IPS DF 6.9 (cell line): ENCODE measurements at places on chromosomes 7 and 10.

DNA sequence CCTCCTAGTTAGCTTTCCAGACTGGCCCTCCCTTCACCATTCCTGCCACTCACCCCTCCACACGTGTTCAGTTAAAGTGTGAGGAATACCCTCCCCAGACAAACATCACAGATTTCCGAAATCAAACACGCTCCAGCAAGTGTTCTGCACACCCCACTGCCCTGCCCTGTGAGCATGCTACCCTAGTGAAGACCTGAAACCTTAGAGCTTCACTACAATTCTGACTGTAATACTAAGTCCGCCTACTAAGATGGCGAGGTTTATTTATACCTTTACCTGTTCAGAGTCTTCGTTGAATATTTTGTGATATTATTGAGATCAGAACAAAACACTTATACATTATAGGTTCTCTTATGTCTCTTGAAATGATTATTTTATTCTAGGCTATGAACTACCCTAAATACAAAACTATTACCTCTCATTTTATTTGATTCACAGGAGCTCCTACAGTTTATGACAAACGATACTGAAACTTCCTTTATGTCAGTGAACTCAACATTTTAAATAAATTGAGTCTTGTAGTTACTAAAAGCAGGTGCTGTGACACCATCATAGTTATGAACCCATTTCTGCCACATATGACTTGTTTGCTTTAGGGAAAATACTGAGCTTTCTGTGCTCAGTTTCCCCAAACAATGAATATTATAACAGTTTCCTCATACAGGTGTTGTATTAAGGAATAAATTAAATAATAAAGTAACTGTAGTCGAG is 8.6 kb downstream of the SCIN start:
- DNase-seq, result no peak

- DNase-seq, result no peak
Observed at GRCh38 chr10:63208986-63209385, 75.9 kb downstream of the NRBF2 start.

DNA sequence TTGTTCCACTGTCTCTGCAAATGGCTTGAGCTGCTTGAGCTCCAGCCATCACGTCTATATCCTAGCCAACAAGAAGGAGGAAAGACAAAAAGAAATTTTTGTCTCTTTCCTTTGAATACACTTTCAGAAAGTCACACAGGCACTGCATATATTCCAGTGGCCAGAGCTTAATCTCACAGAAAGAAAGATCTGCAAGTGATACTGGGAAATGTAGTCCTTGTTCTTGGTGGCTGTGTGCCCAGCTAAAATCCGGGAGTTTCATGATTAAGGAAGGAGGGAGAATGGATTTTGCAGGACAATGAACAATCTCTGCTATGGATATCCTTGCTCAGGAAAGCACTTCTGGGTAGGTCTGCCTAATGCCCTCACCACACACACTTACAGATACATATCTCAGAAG is 19.5 kb upstream of the DLG5 start:
- DNase-seq, result no peak

- DNase-seq, result no peak
Observed at GRCh38 chr7:947391-948210, 6.9 kb downstream of the ADAP1 start.

DNA sequence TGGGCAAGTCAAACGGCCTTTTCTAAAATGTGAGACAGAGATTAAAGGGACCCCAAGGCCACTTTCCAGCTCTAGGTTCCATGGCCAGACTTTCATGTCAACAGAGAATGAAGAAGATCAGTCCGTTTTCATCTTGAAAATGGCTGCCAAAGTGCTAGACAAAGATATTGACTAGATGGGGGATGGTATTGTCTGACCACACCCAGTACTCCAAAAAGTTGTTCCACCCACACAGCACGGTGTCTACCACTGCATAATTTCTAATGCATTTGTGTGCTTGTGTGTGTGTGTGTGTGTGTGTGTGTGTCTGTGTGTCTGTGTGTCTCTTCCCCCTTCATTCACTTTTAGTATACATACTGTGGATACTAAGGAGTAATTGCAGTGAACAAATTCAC is 1.3 kb downstream of the COL1A2 start:
- no peak for DNase-seq

DNA sequence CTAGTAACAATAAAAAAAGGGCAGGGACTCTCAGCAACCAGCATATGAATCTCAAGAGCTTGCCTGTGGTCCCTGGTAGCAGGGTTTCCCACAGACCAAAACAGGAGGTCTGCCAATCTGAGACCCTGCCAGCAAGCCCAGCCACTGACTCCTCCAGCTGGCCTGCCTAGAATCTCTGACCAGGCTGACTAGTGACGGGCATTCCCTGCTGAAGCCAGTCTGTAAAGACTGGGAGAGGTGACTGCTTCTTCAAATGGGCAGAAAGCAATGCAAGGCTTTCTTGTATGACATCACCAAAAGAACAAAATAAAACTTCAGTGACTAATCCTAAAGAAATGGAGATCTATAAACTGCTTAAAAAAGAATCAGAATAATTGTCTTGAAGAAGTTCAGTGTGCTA is 249.4 kb downstream of the TCF7L2 start:
- DNase-seq, result no peak

DNA sequence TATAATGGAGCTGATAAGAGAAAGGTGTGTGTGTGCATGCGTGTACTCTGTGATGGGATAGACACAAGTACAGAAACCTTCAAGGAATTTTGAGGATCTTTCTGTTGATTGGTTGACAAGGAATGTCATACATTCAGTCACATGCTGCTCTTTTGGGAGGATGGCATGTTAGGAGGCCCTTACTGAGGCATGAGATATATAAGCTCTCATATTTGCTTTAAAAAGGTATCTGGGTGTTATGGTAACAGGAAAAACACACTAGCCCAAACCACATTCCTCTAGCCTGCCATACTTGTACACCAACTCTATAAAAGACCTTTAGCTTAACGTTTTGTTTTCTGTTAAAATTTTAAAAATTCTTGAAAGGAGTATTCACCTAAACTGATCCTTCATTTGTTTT is 72.5 kb upstream of the EGFR start:
- no peak for DNase-seq

DNA sequence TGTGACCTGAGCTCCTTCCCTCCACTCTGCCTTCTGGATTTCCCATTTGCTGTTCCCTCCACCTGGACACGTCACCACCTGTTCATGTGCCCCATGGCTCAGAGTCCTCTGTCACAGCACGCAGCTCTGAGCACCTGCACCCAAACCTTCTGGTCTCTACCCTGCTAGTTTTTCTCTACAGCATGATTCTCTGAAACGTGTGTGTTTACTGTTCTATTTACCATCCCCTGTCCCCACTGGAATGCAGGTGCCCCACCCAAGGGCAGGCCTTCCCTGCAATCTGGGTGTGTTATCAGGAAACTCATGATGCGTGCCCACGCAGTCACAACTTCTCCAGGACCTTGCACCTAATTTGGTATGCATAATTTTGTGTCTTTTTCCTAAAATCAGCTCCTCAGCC is 284.4 kb upstream of the IGFBP3 start:
- DNase-seq, result no peak

- no peak for DNase-seq
Observed at GRCh38 chr10:105328503-105329133, 687.5 kb downstream of the SORCS3 start.

- DNase-seq, result no peak
Observed at GRCh38 chr7:38367301-38367890, 94.0 kb upstream of the TARP start.

DNA sequence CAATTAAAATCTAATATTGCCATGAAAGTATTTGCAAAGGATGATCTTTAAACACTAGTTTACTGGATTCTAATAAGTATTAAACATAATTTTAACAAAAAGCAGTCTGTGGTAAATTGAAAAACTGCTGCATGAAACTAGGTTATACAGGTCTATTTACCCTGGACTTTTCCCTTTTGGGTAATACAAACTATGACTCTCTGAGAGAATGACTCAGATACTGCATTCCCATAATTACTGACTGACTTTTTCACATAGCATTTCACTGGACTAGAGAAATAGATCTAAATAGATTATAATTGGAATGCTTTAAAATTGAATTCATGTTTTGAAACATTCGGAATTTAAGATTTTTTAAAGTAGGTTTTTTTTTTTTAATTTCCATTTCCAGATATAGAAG is 395.7 kb downstream of the THSD7A start:
- DNase-seq, result no peak

DNA sequence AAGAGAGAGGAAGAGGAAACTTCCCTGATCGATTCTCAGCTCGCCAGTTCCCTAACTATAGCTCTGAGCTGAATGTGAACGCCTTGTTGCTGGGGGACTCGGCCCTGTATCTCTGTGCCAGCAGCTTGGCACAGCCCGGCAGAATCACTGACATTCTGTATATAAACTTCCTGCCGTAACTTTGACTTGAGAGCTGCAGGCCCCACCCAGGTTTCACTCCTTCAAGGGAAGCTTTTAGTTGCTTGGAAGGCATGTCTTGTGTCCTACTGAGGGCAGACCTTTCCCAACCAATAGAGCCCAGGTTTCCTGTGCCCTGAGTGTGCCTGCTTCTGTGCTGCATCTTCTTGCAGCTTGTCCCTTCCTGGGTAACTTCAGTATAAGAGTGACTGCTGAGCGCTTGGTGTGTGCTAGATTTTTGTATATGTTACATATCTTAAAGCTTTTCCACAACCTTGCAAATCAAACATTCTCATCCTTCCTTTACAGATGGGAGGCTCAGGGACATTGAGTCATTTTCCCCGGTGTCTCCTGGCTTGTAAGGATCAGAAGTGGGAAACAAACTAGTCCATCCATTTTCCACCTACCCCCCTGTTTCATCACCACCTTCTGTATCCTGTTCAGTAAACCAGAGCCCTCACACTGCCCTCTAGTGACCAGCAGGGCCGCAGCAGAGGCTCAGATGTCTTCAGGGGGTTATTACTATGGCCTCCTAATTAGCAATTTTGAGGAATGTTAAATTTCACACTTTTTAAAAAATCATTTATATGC is 225.2 kb upstream of the PRSS58 start:
- peak; percentile 47 for DNase-seq

DNA sequence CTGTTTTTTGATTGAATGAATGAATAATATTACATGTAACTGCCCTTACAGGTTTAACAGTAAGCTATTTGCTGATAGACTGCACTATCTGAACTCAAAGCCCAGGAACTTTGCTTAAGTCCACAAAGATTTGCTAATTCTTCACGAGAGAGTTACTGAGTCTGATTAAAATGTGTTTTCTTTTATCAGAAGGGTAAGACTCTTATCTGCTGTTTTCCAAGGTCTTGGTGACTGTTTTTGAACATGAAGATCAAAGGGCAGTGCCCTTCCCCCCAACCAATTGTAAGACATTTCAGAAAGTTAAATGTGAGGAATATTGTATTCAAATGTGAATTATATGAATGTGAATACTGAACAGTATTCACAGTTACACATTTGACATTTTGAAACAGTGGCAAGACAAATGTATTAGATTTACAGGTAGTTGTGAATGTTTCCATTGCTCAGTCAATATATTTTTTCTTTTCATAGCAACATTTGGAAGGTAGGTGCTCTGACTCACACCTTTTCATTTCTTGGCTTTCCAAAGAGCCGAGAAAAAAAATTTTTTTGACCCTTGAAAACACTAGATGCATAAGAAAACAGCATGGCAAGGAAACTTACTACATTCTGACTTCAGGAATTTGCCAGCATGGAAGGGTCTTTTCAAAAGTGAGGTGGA is 62.7 kb downstream of the DKK1 start:
- DNase-seq, result no peak

GRCh38 chr7:42765931-42766330 is 145.9 kb downstream of the C7orf25 start:
- DNase-seq, result no peak

GRCh38 chr10:71571460-71572175 is 148.0 kb downstream of the C10orf105 start:
- DNase-seq, result no peak

GRCh38 chr10:121935702-121936101 is 7.9 kb upstream of the ATE1 start:
- no peak for DNase-seq

DNA sequence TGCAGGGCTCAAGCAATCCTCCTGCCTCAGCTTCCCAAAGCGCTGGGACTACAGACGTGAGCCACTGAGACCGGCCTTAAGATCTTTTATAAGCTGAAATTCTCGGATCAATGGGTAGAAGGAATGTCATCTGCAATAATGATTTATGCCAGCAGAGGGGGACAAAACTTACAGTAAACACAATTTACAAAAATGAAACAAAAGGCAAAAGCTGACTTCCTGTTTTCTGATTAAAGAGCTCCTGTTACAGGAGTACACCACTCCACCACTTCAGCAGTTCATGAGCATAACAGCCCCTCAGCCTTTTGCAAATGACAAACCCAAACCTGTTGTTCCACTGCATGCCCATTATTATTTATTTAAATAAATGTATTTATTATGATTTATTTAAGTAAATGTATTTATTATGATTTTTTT is 88.5 kb upstream of the ATP6V0A4 start:
- DNase-seq, result no peak

DNA sequence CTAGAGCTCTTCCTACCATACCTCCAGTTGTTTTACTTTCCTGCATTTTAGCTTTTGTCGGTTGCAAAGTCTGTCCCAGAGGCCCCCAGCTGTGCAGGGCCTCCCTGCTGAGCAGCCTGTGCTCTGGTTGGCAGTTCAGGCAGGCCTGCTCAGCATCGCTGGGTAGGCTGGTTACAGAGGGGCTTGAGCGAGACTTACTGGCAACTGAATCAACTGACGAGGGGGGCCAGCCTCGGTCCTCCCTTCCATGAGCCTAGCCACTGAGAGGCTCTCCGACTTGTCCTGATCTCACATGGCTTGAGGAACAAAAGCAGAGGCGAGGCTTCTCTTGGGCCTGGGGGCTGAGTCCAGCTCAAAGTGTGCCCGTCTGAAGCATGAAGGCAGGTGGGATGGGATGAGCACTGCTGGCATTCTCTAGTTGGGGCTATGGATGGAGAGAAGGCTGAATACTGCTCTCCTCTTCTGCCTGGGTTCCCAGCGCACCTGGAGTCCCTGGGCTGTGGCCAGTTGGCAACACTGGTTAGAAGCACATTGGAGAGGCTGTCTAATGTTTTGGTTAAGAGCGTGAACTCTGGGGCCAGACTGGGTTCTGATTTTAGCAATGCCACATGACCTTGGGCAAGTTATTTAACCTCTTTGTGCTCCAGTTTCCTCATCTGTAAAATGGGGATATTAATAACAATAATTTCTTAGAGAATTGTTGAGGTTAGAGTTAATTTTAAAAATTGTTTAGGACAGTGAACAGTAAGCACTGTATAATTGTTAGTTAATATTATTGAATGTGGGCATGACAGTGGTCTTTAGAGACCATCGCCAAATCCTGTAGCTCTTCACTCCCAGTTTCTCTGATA is 6.9 kb upstream of the SFRP5 start:
- no peak for DNase-seq

DNA sequence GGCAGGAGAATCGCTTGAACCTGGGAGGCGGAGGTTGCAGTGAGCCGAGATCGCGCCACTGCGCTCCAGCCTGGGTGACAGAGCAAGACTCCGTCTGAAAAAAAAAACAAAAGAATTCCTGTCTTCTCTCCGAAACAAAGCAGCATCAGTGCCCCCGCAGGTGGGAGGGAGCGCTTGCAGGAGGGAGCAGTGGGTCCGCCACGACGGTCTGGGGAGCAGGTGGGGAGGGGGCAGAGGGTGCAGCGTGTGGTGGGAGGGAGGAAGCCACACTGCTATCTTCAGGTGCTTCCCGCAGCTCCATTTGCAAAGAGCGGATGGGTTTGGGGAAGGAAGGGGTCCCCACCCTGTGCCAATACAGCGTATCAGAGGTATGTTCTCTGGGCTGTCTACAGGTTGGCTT is 31.7 kb downstream of the LIMK1 start:
- DNase-seq, result no peak
